Stimulated activated CD4-positive, alpha-beta T cell treated with anti-CD3 and anti-CD28 coated beads, TNF-alpha, amount 100 ng/mL, for 1 hour (primary cell): ENCODE measurements at places on chromosomes 12 and 14.

DNA sequence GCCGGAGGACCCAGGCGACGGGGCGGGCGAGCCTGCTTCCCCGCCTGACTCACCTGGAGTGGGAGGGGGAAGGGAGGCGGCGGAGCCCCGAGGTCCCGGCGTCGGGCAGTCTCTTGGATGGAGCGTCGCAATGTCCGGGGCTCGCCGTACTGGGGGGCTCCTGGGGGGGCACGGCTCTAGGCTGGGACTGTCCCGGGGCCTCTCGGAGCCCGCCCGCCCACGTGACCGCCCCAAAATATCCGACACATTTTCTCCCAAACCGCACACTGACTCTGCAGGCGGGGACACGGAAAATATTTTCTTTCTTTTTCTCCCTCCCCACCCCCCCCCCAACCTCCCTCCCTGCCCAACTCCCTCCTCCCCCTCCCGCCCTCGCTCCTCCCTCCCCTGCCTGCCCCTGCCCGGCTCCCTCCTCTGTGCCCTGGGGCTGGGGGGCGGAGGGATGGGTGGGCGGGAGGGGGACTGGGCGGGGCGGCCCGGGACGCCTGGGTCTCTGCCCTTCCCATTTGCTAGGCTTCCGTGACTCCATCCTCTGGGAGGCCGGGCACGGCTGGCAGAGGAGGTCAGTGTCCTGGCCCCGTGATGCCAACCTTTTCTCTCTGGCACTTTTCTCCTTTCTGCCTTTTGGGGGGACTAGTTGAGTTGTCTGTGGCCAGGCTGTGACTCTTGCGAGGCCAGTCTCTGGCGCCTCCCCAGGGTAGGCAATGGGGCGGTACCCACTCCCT is at the start of gene RARG:
RARG (minus strand) TSS at position 289 of the 725 bp plus-strand sequence. CDS start 4,664 bp downstream, outside the sequence.
- peak; percentile 57 for DNase-seq

DNA sequence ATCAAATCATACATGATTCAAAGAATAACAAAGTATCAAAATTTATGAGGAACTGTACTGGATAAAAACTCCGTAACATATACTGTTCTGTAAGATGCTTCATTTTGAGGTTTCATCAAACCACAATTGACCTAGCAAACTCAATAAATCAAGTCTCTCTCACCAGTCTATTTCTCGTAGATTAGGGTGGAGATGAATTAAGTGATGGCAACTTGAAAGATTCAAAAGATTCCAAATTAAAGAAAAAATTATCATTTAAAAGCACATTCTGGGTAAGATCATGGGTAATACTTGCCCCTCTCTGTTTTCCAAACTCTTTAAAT is 74.4 kb downstream of the PAPLN start:
- no peak for DNase-seq

- no peak for DNase-seq
Measured at GRCh38 chr12:2645460-2645859, 149.3 kb upstream of the FKBP4 start.

DNA sequence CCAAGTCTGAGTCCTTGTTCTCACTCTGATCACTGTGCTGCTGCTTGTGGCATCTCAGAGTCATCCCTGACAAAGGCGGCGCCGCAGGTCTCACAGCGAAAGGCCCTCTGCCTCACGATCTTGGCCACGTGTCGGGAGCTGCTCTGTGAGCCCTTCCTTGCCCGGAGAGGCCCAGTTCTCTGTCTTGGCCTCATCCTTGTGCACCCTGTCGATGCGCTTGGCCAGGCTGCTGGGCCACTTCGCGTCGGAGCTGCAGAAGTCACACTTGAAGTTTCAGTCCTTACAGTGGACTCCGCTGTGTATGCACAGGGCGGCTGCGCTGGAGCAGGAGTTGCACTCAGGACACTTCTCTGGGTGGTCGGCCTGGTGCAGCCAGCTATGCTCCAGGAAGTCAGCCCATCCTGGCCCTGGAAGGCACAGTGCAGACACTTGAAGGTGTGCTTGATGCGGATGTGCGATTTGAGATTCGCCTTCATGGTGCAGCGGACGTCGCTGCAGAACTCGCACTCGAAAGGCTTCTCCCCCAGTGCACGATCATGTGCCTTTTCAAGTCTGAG is 36.4 kb upstream of the SAV1 start:
- DNase-seq = no peak

- DNase-seq = no peak
Measured at GRCh38 chr14:85531587-85532373, 1.8 kb downstream of the FLRT2 start.
